CD4-positive, alpha-beta T cell treated with Interleukin-2 at 100 ng/mL for 4 hours (primary cell): ENCODE measurements at places on chromosomes 12 and 14.

DNA sequence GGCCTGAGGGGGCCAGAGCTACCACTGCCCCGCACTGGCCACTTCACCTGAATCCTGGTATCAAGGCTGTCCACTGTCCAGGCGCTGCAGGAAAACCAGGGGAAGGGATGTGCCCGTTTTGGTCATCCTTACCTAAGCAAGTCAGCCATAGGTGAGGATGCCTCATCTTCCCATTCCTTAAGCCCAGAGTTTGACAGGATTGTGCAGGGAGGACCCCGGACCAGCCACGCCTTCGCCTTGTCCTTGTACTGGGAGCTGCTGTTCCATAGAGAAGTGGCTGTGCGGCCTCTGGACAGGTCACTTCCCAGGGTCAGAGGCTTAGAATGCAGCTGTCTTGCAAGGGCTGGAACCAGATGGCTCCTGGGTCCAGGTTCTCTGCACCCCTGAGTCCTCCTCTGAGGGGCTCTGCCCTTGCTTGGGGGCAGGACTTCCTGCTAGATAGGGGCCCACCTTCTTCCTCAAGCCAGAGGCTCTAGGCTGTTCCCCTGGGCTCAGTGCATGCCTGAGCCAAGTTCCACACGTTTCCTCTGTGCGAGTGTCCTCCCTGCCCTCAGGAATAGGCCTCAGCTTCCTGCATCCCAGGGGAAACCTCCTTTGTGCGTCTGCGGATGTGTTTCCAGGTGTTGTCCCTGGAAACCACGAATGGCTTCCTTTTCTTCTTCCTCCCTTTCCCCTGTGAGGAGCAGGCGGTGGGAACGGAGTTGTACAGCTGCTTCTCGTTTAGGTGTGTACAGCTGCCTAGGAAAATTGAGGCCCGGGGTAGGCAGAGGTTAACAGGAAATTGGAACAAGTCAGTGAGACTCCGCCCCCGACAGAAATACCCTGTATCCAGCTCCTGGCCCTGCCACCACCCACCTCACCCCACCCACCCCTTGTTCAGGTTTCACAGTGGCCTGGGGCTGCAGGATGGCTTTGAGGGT is 54.3 kb upstream of the RIN3 start:
- DNase-seq, result no peak

GRCh38 chr12:31466768-31467167 is 124.2 kb downstream of the DENND5B start:
- DNase-seq, result no peak

- no peak for DNase-seq
Measured at GRCh38 chr12:109813810-109814416, 19.3 kb downstream of the TRPV4 start.

- no peak for DNase-seq
Measured at GRCh38 chr14:72525087-72525915, 368.6 kb downstream of the DPF3 start.

DNA sequence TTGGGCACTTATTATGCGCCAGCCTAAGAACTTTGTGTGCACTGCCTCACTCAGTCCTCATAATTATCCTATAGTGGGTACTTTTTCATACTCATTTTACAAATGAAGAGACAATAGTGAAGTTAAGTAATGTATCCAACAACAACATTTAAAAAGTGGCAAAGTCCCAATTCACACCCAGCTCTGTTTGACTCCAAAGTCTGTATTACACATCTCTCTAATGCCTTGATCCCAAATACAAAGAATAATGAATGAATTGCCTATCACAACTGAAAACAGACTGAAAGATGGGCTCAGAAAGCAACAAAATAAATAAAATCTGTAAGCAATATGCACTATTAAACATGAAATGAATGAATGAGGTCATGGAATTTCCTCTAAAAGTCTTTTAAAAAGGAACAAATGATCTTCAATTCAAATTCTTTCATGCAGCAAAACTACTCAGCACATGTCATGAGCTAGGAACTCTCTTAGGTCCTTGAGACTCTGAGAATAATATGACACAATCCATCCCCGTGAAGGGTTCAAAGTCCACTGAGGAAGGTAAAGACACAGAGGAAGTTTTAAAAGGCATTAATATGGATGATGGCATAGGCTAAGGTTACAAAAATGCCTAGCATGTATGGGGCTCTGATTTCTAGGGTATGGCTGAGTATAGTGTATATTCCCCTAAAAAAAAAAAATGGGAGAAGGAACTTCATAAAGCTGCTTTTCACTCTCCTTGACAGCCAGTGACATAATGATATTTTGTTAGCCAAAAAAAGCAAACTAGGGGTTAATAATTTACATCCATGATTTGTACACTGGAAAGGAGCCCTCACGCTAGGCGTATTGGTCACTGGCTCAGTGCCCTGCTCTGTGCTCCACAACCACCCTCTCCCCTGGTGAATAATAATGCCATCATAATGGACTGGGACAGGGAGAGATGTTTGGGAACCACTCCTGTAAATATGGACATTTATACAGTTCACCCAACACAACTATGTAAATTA is 103.4 kb downstream of the SLC2A13 start:
- DNase-seq, result no peak

DNA sequence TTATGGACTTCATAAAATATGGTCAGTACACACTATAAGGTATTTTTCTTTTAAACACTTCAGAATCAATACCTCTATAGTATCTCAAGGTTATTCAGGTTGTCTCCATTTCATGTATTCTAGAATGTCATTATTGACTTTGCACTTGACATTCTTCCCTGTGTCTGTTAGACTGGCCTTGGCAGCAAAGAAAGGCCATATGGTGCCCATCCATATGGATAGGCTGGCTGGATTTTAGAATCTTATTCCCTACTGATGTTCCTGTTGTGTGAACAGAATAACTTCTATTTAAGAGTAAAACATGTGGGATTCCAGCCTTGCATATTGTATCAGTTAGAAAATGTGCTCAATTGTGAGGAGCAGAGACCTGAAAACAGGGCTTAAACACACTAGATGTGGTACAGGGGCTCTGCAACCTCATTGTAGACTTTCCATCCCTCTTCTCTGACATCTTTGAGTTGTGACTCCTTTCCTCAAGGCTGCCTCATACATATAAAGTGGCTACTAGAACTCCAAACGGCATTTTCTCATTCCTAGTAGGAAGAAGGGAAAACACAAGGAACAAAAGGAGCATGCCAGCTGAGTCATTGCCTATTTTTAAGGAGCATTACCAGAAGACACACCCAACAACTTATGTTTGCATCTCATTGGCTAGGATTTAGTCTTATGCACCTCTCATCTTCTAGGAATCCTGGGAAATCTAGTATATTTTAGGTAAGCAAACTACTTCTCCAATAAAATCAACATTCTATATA is 221.2 kb upstream of the TMPO start:
- DNase-seq, result no peak

GRCh38 chr12:68067762-68068376 is 78.6 kb downstream of the IFNG-AS1 start:
- DNase-seq, result no peak

DNA sequence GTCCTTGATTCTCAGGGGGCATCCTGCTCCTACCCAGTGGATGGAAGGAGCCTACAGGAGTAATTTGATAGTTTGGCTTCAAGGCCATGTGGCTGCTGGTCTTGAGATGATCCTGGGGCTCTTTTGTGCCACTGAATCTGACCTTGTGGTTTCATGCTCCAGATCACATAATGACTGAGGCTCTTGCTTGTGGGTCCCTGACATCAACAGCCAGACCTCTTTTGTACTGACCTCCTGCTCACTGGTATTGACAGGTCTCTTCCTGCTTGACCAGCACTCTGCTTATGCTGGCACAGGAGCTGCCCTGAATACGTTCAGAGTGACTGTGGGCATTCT is 23.2 kb upstream of the JPH4 start:
- no peak for DNase-seq

DNA sequence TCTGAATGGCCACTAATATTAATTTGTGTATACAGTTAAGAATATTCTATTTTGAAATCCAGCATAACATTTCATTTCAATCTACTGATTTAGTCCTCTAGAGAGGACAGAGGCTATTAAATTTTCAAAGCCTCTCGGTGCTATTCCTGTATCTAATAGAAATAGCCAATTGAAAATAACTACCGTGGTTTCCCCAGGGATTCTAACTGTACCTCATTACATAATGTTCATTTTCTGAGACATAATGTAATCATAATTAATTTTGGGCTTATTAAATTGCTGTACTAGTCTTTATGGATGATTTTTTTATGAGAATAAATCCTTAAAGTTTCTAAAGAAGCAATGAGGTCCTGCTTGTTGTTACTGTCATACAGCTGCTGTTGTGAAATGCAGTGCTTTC is 38.6 kb upstream of the ACSS3 start:
- DNase-seq, result no peak

- DNase-seq, result no peak
Measured at GRCh38 chr12:120759591-120760348, 34.1 kb downstream of the ACADS start.

- DNase-seq, result no peak
Measured at GRCh38 chr12:24109381-24110039, 160.0 kb upstream of the SOX5 start.

DNA sequence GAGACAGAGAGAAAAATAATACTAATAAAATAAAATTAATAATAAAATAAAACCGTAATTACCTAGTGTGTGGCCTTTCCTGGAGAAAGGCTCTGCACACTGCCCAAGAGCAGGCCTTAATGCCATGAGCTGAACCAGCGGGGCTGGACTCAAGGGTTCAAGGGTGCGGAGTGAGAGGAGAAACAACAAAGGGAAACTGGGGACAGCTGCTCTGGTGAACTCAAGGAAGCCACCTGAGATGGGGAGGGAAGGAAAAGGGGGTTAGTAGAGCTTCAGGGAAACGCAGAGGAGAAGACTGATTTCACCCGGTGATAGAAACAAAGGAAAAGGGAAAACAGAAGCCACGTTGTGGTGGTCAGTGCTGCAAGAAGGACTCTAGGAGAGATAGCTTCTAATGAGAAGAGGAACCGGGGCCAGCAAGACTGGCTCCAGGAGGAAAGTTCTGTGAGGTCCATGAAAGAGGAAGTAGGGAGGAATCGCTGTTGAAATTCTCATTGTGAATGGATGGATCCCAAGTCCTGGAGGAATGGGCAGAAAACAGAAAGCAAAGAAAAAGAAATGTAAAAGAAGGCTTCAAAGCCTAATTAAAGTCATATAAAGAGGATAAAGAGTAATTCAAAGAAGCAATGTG is 48.3 kb upstream of the BCL2L14 start:
- no peak for DNase-seq

- no peak for DNase-seq
Measured at GRCh38 chr12:107319533-107320032, 226.2 kb upstream of the CRY1 start.

GRCh38 chr14:103753774-103754173 is 38.2 kb downstream of the ZFYVE21 start:
- DNase-seq, result no peak

DNA sequence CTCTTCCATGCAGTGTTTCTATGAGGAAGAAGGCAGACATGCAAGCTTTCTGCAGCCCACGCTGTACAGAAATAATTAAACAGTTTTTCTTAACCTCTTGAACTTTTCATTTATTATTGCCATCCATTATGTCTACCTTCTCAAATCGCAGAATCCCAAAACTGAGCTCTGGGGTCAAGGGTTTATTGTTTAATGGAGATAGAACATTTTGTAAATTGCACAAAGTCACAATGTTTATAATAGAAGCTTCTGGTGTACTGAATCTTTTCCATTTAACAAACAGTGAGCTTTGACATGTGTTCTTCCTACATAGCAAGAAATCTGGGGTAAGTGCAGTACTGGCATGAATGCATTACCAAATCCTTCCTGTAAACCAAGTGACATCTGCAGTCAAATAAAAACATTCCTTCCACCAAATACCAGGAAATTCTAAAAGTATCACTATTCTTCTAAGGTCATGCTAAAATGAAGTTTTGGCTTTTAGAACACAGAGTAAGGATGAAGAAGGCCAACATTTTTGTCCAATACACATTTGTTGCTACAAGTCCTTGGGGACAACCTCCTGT is 385.3 kb upstream of the DDHD1 start:
- DNase-seq, result no peak

DNA sequence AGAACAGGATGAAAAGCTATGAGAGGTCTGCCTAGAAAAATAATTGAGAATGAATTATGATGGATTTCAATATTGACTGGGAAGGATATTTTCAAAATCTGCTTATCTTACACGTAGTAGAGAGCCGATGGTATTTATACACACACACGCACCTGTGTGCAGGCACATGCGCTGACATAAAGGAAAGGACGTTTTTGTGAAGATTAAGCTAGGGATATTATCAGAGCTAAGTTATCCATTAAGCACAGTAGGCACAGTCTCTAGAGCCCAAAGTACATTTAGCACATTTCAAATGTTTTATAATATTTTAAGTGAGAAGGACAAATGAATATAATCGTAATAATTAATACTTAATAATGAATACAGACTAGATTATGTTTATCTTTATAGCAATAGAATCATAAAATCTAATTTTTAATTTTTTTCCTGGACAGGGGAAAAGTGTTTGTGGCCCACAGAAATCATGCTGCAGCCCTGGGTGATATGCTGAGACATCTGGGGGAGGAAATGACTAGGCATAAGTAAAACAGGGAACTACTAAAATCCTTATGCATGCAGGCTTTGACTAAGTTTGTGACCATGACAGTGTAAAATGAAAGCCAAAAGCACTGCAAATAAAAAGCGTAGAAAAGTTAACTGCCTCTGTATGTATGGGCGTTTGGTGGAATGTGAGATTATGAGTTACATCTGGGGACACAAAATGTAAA is 146.1 kb downstream of the KITLG start:
- no peak for DNase-seq

DNA sequence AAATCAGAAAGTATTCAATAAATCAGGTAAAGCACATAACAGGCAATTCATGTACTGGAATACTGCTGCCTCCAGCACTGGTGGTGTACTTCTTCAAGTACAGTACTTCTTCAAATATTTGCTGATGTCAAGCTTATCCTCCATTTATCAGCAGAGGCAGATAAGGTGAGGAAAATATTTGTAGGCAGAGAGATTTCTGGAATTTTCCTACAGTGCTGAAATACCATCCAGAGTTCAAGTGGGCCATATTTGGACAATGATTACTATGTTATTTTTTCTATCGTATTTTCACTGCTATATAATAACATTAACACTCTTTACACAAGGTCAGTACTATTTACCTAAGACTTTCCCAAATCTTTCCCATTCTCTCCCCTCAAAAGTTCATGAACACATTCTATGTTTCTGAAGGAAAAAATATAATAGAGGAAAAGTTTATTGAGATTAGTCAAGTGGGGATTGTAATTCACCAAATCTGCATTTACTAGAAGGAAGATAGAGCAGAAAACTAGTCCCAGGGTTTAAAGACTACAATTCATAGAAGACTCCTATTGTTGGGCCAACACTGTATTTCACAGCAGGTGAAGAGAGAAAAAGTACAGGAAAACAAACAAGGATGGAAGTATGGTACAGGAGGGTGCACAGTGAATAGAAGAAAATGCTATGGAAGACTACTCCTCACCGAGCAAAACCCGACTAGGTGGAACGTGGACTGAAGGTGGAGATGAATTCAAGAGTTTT is 141.1 kb downstream of the PAWR start:
- DNase-seq, result no peak

DNA sequence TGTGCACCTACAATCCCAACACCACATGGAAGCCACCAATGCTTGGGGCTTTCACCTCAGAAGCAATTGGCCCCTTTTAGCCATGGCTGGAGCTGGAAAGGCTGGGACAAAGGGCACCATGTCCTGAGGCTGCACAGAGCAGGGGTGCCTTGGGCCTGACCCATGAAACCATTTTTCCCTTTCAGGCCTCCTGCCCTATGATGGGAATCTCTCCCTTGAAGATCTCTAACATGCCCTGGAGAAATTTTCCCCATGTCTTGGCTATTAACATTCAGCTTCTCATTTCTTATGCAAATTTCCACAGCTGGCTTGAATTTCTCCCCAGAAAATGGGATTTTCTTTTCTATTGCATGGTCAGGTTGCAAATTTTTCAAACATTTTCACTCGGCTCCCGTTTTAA is 823.6 kb downstream of the GALC start:
- DNase-seq, result no peak

- DNase-seq, result no peak
Measured at GRCh38 chr12:62731055-62731820, 203.7 kb downstream of the PPM1H start.
